Right hindlimb (tissue), 1 donor: ENCODE measurements at places on chromosomes 2 and 18.

GRCh38 chr2:98445177-98445682 lies 572 bp downstream of the INPP4A start:
- DNase-seq, result no peak

DNA sequence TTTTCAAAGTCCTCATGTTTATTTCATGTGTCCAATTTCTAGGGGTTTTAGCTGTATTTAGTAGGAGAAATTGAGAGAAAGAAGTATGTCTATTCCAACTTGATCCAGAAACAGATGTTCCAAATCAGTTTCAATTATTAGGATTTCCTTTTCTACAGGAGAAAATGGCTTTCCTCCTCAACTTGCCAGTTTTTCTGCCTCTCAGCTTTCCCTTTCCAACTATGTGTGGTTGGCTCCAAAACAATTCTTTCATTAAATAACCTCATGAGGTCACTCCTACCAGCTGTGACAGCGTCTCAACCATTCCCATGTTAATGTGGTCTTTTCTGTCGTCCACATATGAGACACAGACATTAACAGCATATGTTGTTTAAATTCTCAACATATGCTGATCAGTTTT lies 13.1 kb downstream of the XIRP2 start:
- DNase-seq, result peak; percentile 28

- no peak for DNase-seq
Measured at GRCh38 chr18:46484971-46485370, 172.0 kb downstream of the LOXHD1 start.

DNA sequence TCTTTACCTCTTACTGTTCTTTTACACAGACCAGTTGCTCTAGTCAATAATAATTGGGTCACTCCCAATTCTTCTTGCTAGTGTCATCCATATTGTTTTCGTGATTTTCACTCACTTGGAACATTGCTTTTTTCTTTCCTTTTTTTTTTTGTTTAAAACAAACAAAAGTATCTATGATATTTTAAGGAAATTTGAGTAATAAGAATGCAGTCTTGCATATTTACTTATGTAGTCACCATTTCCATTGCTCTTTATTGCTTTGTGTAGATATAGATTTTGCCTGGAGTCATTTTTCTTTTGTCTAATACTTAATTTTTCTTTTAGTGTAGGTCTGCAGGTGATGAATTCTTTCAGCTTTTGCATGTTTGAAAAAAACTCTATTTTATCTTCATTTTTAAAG lies 71.9 kb downstream of the WDR7 start:
- no peak for DNase-seq

GRCh38 chr2:235343869-235344268 lies 150.0 kb upstream of the AGAP1 start:
- no peak for DNase-seq

GRCh38 chr2:233692648-233693047 lies at the start of gene UGT1A6:
TSS of gene UGT1A6 (plus strand) at chr2:233692890. CDS start at chr2:233693005, 115 bp downstream.
- no peak for DNase-seq

GRCh38 chr18:5546660-5547059 lies 2.9 kb upstream of the EPB41L3 start:
- DNase-seq, result peak; percentile 46

GRCh38 chr2:168521053-168521741 lies 65.1 kb downstream of the CERS6 start:
- DNase-seq, result peak; percentile 31

GRCh38 chr2:240953426-240954410 lies 44.7 kb upstream of the SNED1 start:
- DNase-seq, result peak; percentile 13

DNA sequence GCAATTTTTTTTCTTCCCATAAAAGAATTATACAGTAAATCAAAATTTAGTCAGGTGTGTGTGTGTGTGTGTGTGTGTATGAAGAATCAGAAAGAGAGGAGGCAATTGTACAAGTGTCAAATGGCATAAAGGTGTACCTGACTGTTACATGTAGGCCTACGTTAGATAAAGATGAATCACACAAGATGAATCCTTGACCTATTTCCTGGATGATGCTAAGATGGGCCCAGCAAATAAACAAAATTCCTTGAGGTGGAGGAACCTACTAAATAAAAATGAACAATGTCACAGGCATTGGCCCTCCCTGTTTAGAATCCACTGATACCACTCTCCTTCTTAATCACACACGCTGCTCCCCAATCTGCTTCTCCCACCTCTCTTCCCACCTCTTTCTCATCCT lies 79.7 kb upstream of the LRATD1 start:
- DNase-seq, result no peak

- DNase-seq, result no peak
Measured at GRCh38 chr18:61173554-61173953, 159.7 kb upstream of the CDH20 start.

DNA sequence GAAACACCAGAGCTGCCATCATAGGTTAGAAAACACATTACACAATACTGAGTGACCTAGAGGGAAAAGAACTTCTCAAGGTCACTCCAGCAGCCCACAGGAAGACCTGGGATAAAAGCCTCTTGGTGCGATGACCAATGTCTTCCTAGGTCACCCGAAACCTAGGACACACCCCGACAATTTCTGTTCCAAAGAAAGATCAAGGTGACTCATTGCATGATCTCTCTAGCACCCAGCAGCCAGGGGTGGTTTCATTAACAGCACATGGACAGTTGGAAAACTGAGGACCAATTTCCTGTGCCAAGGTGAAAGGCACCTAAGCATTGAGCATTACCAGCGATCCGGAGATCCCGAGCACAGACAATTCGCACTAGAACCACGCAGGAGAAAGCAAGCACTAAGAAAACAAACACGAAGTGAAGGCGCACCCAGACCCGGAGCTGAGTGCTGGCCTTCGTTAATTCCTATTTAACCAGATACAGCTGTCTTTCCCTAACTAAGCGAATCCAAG lies 1.5 kb downstream of the CACNB4 start:
- peak; percentile 34 for DNase-seq

GRCh38 chr2:9280224-9280623 lies 73.6 kb downstream of the ASAP2 start:
- no peak for DNase-seq

DNA sequence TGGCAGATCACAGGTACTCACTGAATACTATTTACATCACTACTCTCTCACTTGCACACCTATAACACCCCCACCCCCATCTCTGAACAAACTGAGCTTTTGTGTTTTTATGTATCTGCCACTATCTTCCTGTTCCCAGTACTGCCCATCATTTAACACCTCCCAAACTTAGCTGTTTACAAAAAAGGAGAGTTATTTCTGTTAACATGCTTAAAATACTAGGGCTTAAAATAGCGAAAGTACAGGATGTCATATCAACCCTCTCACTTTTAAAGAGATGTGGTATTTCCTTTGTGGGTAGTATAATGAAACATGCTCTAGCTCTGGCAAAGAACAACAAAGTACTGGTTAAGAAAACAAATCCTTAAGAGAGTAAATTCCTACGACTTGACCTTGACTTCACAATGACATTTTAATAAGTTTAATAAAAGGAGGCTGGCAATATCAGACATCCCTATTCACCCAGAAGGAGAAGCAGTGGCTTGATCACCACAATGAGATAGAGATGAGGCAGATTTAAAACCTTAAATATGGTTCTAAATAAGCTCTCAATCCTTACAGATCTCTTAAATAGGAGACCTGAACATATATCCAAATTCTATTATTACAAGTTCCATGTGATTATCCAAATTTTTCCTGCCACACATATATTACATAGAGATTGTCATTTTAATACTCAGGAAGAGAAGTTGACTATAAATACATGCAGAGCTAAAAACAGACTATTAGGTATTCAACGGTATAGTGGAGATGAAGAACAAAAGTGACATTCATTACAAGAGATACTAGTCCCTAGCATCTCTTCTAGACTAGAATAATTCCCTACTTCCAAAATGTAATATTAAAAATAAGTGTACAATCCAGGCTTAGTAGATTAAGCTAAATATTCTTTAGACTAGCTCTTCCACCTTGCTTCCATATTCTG lies 36.9 kb downstream of the TRAK2 start:
- DNase-seq, result no peak

GRCh38 chr2:73911548-73912208 lies 15.0 kb upstream of the DGUOK start:
- no peak for DNase-seq

DNA sequence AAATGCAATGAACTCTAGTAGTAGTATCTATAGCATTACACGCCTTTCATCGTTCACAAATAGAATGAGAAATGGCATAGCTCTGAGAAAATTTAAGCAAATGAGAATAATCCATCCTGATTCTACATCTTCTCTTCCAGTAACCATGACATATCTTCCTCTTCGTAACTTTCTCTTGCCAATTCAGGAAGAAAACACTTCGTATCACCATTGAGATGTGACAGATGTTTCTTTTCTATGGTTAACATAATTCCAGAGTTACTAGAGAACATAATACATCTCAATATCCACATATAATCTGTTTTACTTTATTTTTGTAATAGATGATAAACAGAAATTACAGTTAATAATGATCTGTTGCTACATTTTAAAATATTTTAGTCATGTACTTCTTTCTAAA lies 1527.4 kb downstream of the LRP1B start:
- DNase-seq, result no peak

- no peak for DNase-seq
Measured at GRCh38 chr2:192267484-192267883, 72.8 kb upstream of the TMEFF2 start.

- no peak for DNase-seq
Measured at GRCh38 chr2:229695961-229696360, 18.4 kb downstream of the DNER start.

DNA sequence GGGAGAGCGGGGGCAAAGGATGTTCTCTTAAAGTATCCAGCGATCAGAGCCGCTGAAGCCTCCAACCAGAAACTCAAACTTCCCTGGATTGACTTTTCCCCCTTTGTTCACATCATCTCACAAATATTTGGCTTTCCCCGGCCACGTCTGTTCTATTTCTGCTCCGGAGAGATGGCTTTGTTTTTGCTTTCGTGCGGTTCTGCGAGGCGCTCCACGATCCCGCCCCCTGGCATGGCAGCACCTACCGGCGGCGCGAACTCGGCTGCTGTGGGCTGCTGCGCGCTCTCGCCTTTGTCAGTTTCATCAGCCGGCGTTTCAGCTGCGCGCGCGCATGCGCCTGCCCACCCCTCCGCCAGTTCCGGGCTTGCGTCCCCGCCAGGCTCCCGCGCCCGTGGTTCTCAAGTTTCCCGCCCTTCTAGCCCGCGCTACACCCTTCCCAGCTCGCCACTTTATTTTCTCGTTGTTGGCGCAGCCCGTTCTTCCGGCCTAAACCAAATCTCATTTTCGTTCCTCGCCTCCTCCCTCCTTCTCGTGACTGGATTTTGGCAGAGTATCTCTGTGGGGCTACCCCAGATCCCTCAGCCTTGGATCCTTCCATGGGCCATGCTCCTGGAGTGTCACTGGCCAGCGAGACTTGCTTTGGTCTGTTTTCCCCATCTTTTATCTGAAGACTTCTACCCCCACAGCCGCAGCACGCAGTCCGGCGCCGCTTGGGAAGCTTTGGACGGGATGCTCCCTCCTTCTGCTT lies 98.0 kb downstream of the INSIG2 start:
- peak; percentile 94 for DNase-seq

- DNase-seq, result no peak
Measured at GRCh38 chr2:54629914-54630857, 93.3 kb upstream of the EML6 start.

DNA sequence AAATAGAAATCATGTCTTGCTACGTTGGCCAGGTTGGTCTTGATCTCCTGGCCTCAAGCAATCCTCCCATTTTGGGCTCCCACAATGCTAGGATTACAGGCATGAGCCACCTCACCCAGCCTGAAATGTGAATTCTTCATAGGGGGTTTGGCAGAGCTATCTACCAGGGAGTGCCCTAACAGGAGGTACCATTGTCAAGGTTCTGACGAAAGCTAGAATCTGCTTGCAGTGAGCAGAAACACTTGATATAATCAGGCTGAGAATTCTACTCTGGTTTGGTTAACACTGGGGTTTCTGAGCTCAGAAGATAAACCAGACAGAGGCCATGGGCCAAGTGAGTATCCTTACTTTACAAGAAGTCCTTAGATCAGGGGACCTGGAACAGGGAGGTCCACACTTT lies 7.2 kb upstream of the LAMA3 start:
- DNase-seq, result no peak

DNA sequence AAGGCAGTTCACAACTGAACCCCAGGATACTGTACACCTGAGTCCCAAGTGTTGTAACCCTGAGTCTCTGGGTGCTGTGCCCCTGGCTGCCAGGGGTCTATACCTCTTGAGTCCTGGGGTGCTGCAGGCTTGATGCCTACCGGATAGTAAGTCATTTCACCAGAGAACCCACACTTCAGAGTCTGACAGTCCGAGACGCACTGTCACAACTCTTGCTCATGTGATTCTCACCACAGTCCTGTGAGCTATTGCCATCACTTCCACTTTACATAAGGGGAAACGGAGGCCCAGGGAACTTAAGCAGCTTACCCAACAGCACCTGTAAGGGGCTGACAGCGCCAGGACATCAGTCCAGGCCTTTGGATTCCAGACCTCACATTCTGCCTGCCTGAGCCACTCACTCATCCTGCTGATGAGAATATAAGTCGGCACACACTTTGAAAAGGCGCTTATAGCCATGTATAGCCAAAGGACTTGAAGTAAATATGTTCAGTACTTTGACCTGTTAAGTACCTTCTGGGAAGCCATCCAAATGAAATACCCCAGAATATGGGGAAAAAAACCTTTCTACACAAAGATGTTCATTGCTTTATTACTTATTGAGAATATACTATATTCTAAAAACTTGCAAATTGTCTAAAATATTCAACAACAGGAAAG lies 180.7 kb upstream of the ID2 start:
- DNase-seq, result no peak

DNA sequence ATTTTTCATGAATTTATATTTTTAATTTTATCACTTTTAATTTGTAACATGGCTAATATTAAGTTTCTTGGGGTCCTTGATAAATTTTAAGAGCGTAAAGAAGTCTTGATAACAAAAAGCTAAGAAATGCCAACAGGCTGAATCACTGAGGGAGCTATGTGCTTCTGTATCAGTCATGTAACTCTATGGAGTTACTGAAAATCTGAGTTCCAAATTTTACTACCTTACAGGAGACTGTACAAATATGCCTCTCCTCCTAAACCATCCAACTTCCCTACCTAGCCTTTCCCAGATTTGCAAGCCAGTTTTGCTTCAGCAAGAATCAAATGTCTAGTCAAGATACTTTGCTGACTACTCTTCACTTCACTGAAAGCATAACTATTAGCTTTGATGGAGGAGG lies 35.7 kb downstream of the FEZ2 start:
- no peak for DNase-seq

DNA sequence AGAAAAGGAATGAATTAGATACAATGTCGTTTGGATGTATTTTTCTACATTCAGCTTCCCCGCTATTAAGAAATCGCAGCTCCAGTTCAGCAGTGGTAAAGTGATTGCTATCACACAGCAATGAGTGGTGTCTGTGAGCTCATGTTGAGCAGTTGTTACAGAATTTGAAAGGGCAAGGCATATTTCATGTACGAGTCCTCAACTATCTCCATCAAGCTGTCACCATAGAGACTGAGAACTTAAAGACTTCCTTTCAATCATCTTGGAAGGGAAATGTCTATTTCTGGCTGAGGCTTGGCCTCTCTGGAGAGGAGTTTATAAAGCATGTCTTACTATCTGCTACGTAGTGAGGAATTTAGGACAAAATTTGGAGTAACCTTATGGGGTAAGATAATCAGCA lies 24.4 kb upstream of the FAM117B start:
- no peak for DNase-seq
